ENCODE measurements at places on chromosomes 6 and 20. TPM values are rescaled to one million over a fixed set of nuclear protein-coding genes. Genes with fewer than 3 reads are reported as not detected.

- no peak for DNase-seq
These were observed 324.6 kb upstream of the PLCB4 start for GRCh38 chr20:8744228-8744844.

- no peak for DNase-seq
These were observed 72.8 kb upstream of the CDYL start for GRCh38 chr6:4703382-4703781.

- DNase-seq = no peak
These were observed 154.5 kb downstream of the ASCC3 start for GRCh38 chr6:100726666-100727065.

DNA sequence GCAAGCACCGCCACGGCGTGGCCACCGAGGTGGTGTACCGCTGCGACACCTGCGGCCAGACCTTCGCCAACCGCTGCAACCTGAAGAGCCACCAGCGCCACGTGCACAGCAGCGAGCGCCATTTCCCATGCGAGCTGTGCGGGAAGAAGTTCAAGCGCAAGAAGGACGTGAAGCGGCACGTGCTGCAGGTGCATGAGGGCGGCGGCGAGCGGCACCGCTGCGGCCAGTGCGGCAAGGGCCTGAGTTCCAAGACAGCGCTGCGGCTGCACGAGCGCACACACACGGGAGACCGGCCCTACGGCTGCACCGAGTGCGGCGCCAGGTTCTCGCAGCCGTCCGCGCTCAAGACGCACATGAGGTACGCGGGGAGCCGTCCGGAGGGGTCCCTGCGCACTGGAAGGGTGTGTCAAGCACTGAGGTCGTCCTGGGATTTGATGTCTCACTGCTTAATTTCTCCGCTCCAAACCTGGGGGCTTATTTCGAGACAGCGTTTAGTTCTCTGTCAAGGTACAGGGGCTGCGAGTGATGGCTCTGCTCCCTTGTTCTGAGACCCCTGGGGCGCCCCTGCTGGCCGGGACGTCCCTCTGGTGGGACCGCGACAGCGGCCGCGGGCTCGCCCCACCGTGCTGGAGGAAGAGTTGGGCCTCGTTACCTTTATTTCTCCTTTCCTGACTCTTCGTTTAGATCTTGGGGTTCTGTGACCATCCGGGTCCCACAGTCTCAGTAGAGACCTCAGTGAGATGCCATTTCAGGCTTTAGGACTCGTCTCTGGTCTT lies 3.6 kb downstream of the GZF1 start:
- DNase-seq = no peak

- DNase-seq = no peak
These were observed 34.0 kb downstream of the MCHR2 start for GRCh38 chr6:99960027-99960426.

GRCh38 chr20:61973515-61974356 lies 91.9 kb downstream of the TAF4 start:
- DNase-seq = no peak

- no peak for DNase-seq
These were observed 114.8 kb upstream of the CD93 start for GRCh38 chr20:23200914-23201313.

DNA sequence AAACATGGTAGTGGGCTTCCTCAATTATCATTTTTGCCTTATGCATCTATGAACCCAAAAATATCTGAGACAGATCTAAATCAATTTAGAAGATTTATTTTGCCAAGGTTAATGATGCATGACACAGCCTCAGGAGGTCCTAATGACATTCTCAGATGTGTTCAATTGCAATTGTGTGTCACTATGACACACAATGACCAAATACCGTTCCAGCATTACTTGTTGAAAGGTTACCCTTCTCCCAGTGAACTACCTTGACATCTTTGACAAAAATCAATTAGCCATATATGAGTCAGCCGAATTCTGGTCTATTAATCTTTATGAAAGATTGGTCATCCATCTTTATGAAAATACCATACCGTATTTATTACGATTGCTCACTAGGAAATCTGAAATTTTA lies 592.5 kb upstream of the GJE1 start:
- no peak for DNase-seq

- no peak for DNase-seq
These were observed 15.6 kb upstream of the GCNT2 start for GRCh38 chr6:10505529-10505928.

GRCh38 chr6:21111093-21111725 lies 482.3 kb upstream of the SOX4 start:
- no peak for DNase-seq

DNA sequence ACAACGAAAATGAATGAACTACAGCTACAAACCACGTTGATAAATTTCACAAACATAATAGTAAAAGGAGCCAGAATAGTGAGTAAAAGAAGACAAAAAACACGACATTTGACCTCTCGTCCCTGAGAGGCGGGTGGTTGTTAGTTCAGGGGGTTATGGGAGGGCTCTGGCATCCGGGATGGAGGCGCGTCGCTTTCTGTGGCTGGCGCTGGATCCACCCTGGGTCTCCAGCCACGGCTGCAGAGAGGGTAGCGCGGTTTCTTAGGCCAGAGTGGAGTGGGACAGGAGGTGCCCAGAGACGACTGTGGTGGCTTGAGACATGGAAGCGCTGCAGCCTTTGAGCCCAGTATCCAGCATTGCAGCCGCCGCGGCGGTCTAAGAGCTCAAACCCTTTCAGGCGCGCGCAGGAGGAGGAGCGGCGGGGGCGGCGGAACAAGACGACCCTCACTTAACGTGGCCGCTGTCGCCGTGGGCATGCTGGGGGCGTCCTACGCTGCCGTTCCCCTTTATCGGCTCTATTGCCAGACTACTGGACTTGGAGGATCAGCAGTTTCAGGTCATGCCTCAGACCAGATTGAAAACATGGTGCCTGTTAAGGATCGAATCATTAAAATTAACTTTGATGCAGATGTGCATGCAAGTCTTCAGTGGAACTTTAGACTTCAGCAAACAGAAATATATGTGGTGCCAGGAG lies 3.7 kb upstream of the ZSCAN23 start:
- DNase-seq = no peak

DNA sequence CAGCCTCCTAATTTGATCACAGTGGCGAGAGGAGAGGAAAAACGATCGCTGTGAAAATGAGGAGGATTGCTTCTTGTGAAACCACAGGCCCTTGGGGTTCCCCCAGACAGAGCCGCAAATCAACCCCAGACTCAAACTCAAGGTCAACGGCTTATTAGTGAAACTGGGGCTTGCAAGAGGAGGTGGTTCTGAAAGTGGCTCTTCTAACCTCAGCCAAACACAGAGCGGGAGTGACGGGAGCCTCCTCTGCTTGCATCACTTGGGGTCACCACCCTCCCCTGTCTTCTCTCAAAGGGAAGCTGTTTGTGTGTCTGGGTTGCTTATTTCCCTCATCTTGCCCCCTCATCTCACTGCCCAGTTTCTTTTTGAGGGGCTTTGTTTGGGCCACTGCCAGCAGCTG lies 28.7 kb downstream of the SAYSD1 start:
- DNase-seq = no peak

- no peak for DNase-seq
These were observed 19.3 kb downstream of the ADA start for GRCh38 chr20:44632103-44632752.

The ADGB gene
- total RNA-seq = not detected

The MEP1A gene
- not detected for total RNA-seq

The PRDM13 gene
- not detected for total RNA-seq

The SNAP25 gene
- 0.22 TPM for total RNA-seq
